ENCODE measurements at places on chromosomes 13 and 19.

DNA sequence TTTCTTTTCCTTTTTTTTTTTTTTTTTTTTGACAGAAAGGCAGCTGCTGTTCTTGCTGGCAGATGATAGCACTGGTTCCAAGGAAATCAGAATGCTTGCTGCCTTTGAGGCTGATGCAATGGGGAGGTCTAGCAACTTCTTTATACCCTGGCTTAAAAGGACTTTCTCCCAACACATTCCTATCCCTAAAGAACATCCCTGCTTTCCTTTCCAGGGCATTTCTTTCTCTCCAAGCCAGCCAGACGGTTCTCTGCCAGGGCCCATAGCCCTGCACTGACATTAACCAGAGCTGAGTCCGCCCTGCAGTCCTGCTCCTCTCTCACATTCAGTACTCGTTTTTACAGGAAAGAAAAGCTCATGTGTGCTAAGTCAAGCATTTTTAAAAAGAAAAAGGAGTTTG, 133.9 kb upstream of the WASF3 start:
- no peak for DNase-seq

DNA sequence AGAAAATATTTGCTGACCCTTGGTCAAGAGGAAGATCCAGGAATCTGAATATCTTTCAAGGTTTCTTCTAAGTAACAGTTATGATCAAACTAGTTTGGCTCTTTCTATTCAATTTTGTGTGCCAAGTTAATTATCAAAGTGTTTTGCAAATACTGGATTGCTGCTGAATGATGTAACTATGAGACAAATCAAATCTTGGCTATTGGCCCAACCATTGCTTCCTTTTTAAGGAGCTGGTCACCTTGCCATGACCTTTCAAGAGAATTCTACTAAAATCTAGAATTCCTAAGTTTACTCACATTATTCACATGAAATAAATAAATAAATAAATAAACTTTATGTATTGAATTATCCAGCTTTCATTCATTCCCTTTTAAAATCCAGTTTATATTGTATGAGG, 371.8 kb downstream of the SLITRK6 start:
- DNase-seq, result no peak

DNA sequence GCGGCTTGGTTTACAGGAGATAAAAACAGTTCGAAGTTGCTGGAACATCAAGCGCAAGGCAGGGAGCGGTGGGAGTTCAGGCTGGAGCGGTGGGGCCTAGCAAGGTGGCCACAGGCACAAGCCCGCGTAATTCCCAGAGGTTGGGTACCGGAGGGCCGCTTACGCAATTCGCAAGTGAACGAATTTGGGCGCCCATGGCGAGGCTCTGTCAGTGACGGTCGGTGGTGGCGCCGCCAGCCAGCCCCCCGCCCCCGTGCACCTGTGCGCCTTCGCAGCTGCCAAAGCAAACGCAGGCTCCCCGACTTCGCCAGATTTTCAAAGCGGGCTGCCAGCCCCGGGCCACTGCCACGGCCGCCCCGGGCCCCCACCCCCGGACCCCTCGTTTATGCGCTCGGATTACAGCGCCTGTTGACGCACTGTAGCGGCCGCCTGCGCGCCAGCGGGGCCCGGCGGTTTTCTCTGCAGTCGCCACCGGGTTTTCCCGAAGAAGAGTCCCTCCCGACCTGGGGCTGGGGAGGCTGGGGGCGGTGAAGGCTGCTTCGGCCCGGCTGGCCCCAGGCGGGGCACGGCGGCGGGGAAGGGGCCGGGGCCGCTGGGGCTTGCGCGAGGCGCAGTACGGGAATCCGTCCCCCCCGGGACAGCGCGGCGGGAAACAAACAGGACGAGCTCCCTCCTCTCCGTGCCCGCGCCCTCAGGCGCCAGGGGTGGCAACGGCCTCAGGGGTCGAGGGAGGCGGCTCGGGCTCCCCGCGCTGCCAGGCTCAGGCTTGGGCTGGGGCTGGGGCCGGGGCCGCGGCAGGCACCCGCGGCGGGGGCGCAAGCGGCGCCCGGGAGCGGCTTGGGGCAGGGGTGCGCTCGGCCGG, 709 bp downstream of the N4BP2L1 start:
- DNase-seq, result peak; percentile 29

DNA sequence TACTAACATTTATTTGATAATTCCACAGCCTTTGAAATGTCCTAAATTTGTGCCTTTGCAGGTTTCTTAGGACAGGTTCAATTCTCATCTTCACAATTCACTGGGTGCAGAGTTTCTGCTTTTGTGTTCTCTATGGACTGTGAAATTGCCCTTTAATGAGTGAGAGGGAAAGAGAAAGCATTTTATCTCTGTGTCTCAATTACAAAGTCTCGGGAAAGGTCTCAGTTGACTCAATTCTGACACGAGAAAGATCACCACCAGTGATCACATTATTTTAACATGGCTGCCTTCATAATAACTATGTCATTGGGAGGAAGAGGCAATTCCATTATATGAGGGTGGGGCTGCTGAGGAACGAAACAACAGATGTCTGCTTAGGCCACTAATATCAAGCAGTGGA, 26.2 kb upstream of the LRCH1 start:
- DNase-seq, result no peak

DNA sequence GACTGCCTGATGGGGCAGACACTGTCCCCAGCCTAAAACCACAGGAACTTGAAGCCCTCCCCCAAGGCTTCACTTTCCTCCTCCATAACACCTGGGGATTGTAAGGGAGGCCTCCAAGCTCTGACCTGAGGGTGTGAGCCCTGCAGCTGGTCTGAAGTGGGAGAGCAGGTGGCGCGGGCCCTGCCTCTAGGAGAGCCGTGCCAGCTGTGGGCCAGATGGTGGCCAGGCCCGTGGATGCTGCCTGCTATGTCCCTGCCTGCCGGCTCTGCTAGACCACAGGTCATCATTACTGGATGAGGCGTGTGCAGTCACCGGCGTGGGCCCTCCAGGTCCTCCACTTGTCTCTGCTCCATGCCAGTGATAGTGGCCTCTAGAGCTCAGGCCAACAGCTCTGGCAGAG, 3.5 kb upstream of the KLHL26 start:
- DNase-seq, result no peak

DNA sequence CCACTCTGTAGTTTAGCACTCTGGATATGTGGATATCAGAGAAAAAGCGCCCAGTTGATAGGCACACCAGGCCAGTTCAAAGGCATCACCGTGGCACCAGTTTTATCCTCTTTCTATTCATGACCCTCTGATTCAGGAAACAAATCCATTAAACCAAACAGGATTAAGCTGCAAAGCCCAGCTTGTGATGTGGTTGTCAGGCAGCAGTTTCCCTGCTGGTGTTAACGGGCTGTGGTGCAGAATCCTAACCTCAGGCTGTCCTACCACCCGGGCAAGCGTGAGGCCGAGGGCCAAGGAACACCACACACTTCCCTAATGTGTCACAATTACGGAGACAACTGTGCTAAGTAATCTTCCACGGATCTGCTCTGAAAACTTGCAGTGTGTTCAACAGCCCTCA, 209.1 kb downstream of the OLFM4 start:
- DNase-seq, result no peak

DNA sequence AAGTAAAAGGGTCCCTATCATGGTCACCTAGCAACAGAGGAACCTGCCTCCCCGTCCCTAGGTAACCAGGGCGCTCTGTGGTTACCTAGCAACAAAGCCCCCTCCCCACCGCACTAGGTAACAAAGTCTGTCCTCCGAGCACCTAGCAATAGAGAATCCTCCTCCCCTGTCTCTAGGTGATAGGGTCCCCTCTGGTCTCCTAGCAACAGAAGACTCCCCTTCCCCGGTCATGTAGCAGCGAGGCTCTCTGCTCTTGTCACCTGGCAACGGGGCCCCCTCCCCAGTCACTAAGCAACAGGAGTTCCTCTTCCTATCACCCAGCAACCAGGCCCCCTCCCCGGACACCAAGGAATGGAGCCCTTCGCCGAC, 307 bp downstream of the JOSD2 start:
- DNase-seq, result no peak

- no peak for DNase-seq
Observed at GRCh38 chr13:49527123-49527522, 31.4 kb downstream of the PHF11 start.

DNA sequence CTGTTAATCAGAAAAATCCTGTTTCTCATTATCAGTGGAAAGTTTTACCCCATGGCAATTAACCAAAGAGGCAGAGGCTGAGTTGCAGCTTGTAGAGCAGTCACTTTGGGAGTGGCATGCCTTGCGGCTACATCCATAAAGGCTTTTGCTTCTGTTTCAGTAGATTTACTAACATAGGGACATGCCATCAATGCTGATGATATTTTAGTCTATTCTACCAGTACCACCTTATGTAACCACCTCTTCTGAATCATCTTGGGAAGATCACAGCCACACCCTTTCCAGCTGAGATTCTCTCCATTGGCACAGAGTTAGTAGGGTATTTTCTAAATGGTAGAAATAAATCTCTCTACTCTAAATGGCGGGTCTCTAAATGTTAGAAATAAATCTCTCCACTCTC, 37.5 kb downstream of the POSTN start:
- no peak for DNase-seq

GRCh38 chr13:32165796-32166195, 134.2 kb downstream of the FRY start:
- no peak for DNase-seq

GRCh38 chr19:34365463-34366401, 736 bp downstream of the GPI start:
- DNase-seq, result peak; percentile 31

- DNase-seq, result no peak
Observed at GRCh38 chr13:39773833-39774232, 118.4 kb downstream of the COG6 start.

GRCh38 chr13:70117338-70117905, 9.2 kb upstream of the KLHL1 start:
- no peak for DNase-seq

DNA sequence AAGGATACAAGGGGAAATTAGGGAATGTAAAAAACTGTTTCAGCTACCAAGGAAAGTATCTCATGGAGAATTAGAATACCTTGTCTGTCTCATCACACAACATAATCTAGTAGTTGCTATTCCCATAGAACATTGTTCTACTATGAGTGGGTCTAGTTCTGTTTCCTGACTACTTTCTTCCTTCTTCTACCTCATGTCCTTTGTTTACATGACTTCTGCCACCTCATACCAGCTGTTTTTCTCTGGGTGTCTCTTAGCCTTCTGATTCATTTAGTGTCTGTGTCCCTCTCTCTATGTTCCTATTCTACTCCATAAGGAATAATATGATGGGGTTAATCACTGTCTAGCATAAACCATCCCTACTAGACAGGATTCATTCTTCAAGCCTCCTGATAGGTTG, 887.3 kb downstream of the DIAPH3 start:
- DNase-seq, result no peak

GRCh38 chr19:35521124-35521743, 6.9 kb downstream of the SBSN start:
- no peak for DNase-seq

- no peak for DNase-seq
Observed at GRCh38 chr19:35462476-35462953, 14.5 kb downstream of the FFAR2 start.

- DNase-seq, result no peak
Observed at GRCh38 chr19:49463960-49464740, 9.9 kb upstream of the FLT3LG start.

DNA sequence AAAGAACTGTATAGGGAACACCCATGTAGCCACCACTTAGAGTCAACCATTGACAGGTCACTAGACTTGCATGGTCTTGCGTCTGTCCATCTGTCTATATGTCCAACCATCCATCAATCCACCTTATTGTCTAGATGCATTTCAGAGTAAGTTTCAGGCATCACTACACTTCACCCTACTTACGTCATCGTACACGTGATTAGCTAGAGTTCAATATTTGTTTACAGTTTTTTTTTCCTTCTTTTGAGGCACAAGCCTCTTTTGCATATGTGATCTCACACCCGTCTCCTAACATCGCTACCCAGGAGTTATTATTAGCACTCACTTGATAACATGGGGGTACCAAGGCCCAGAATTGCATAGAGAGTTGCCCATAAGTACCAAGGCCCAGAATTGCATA, 6.9 kb downstream of the CACNG7 start:
- no peak for DNase-seq

DNA sequence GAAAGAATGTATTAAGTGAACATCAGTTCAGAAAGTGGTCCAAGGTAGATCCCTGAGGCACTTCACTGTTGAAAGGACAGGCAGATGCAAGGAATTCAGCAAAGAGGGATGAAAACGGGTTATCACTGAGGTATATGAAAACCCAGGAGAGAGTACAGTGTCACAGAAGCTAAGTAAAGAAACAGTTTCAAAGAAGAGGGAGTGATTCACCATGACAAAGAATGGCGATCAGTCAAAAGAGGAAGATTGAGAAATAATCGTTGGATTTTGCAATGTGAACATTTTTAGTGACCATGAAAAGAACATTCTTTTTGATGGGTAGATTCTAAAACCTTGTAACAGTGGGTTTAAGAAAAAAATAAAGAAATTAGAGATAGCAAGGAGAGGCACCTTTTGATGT, 99.3 kb downstream of the EPSTI1 start:
- DNase-seq, result no peak

DNA sequence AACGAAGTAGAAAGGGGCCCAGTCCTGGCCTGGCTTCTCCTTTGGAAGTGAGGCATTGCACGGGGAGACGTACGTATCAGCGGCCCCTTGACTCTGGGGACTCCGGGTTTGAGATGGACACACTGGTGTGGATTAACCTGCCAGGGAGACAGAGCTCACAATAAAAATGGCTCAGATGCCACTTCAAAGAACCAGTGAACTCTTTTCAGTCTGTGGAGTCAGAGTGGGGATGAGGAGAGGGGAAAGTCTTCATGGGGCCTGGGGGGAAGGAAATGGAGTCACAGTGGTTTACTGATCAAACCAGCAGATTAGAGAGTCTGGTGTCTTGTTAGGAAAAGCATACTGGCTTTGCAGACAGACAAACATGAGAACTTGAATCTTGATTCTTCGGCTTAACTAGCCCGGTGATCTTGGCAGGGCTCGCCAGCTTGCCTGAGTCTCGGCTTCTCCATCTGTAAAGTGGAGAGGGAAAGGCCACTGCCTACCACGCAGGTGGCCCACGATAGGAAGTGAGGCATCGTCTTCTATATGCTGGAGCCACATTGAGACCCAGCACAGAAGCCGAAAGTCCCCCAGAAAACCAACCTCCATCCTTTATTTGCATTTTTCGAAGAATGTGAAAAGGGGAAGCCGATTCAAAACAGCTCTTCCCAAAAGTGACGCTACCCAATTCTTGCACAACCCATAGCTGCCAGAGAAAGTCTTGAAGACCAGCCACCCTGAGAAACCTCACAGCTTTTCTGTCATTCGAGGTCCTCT, at the start of gene FFAR1:
Gene FFAR1 (plus strand): TSS at position 732 of the 759 bp plus-strand sequence. CDS start 3,650 bp downstream, outside the sequence.
- DNase-seq, result peak; percentile 64

- DNase-seq, result no peak
Observed at GRCh38 chr19:27762933-27763332, 1450.0 kb downstream of the UQCRFS1 start.

GRCh38 chr13:97330448-97330847, 103.5 kb upstream of the RAP2A start:
- DNase-seq, result no peak

- no peak for DNase-seq
Observed at GRCh38 chr13:62375653-62376052, 960.0 kb upstream of the PCDH20 start.

GRCh38 chr13:40895227-40896184, 106.1 kb downstream of the SLC25A15 start:
- DNase-seq, result no peak
